RWPE2 (cell line): ENCODE measurements at places on chromosomes 4 and X.

GRCh38 chrX:34956916-34957315 lies 14.3 kb downstream of the FAM47B start:
- H3K27me3 ChIP-seq: no peaks in the 10 kb centered on the region
- peaks cover 16% of the 10 kb centered on the region for H3K4me1 ChIP-seq
- no peak overlapping the region for H3K4me3 ChIP-seq
- no peak for DNase-seq
- peak overlapping the region; percentile 39 for H3K27ac ChIP-seq

GRCh38 chr4:112908511-112908910 lies 140.9 kb upstream of the ANK2 start:
- DNase-seq: no peak
- no peaks in the 10 kb centered on the region for H3K36me3 ChIP-seq
- H3K27me3 ChIP-seq: no peaks in the 10 kb centered on the region
- H3K4me1 ChIP-seq: peaks cover 7% of the 10 kb centered on the region
- H3K4me3 ChIP-seq: no peak overlapping the region

- no peaks in the 10 kb centered on the region for H3K4me1 ChIP-seq
- DNase-seq: no peak
- H3K27ac ChIP-seq: no peak overlapping the region
- no peaks in the 10 kb centered on the region for H3K27me3 ChIP-seq
- no peaks in the 10 kb centered on the region for H3K36me3 ChIP-seq
These were observed 517.4 kb downstream of the RAB28 start for GRCh38 chr4:12966726-12967125.

DNA sequence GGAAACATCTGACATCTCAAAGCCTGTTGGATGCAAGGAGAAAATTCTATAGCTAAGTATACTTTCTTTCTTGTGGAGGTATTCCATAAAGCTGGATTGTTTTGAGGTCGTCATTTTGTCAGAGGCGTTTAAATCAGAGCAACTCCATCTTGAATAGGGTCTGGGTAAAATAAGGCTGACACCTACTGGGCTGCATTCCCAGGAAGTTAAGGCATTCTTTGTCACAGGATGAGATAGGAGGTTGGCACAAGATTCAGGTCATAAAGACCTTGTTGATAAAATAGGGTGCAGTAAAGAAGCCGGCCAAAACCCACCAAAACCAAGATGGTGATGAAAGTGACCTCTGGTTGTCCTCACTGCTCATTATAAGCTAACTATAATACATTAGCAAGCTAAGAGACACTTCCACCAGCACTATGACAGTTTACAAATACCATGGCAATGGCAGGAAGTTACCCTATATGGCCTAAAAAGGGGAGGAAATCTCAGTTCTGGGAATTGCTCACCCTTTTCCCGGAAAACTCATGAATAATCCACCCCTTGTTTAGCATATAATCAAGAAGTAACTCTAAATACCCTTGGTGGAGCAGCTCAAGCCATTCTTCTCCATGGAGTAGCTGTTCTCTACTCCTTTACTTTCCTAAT lies 11.9 kb downstream of the HSD17B13 start:
- no peak for DNase-seq
- H3K27ac ChIP-seq: no peak overlapping the region
- H3K27me3 ChIP-seq: no peaks in the 10 kb centered on the region
- no peak overlapping the region for H3K4me3 ChIP-seq

DNA sequence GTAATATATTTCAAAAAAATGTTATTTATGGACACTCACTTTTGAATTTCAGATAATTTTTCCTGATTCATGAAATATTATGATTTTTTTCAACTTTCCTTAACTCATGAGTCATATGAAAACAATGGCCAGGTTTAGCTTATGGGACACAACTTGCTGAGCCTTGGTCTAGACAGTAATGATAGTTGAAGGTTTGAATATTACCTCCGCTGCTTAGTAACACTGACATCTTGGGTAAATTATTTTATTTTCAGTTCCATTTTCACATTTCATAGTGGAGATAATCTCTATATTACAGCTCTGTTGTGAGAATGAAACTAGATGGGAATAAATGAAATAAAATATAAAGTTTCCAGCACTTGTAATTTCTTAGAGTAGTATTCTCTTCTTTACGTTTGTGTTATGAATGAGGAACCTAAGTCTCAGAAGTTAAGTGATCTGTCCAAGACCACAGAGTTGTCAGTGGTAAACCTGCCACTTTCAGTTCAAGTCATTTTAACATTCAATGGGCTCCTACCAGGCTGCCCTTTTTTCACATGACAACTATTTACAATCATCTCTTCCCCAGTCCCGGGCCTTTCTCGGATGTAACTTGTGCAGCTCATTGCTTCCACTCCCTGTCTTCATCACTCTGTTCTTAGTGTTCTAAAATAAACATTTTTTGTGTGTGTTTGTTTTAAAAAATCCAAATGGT lies 46.8 kb upstream of the GC start:
- no peaks in the 10 kb centered on the region for H3K36me3 ChIP-seq
- H3K27ac ChIP-seq: no peak overlapping the region
- H3K27me3 ChIP-seq: no peaks in the 10 kb centered on the region
- no peak for DNase-seq

DNA sequence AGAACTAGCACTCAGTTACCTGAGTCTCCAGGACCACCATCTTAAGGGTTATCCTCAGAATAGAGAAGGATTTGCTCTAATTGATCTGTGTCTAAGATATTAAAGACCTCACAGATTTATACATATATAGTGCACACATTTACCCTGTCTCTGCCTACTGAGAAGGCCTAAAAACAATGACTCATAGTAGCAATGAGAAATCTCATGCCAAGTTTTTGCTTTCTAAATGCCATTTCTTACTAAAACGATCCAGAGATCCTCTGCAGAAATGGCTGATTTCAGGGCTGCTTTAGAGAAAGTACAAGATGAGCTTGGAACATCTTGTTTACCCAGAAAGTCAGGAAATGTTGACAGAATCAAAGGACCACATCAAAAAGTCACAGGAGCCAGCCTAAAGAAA lies 79.1 kb upstream of the INPP4B start:
- no peak overlapping the region for H3K27ac ChIP-seq
- no peaks in the 10 kb centered on the region for H3K27me3 ChIP-seq
- H3K4me3 ChIP-seq: no peak overlapping the region
- no peaks in the 10 kb centered on the region for H3K36me3 ChIP-seq
- H3K4me1 ChIP-seq: no peaks in the 10 kb centered on the region

GRCh38 chrX:150486011-150486410 lies 82.4 kb upstream of the MTM1 start:
- DNase-seq: no peak
- H3K4me3 ChIP-seq: no peak overlapping the region
- H3K27me3 ChIP-seq: no peaks in the 10 kb centered on the region

DNA sequence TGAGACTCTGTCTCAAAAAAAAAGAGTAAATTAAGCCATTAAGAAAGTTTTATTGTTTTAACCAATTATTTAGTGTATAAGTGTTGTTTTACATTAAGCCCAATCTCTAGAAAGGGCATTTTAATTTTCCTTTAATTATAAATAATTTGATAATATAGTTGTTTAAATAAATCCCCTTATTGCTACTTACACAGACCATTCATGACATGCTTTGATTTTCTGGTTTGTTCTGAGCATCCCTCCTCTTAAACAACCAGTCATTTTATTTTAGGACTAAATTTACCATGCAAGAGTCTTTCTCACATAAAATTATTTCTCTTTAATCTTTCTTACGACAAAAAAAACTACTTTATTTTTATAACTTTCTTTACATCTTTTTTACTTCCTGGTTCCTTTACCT lies 23.5 kb upstream of the PAGE5 start:
- H3K36me3 ChIP-seq: no peaks in the 10 kb centered on the region
- no peaks in the 10 kb centered on the region for H3K4me1 ChIP-seq
- H3K27me3 ChIP-seq: no peaks in the 10 kb centered on the region
- no peak for DNase-seq

DNA sequence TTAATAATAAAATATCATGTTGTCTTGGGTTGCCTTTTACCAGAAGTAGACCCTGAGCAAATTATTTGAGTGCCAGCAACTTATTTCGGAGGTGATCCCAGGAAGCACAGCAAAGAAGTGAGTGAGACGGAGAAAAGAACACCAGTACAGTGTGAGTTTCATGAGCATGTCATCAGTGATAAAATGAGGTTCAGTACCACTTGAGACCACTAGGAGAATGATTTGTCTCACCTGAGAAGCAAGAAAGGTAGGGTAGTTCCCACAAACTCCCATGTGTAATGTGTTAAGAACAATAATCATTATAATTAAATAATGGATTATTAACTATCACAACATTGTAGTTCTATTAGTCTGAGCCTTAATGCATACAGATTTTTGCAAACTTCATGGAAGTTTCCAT lies 112.8 kb upstream of the DMD start:
- H3K27me3 ChIP-seq: no peaks in the 10 kb centered on the region
- H3K27ac ChIP-seq: no peak overlapping the region
- DNase-seq: no peak
- no peaks in the 10 kb centered on the region for H3K4me1 ChIP-seq
